ENCODE measurements at places on chromosomes 7 and 10.

DNA sequence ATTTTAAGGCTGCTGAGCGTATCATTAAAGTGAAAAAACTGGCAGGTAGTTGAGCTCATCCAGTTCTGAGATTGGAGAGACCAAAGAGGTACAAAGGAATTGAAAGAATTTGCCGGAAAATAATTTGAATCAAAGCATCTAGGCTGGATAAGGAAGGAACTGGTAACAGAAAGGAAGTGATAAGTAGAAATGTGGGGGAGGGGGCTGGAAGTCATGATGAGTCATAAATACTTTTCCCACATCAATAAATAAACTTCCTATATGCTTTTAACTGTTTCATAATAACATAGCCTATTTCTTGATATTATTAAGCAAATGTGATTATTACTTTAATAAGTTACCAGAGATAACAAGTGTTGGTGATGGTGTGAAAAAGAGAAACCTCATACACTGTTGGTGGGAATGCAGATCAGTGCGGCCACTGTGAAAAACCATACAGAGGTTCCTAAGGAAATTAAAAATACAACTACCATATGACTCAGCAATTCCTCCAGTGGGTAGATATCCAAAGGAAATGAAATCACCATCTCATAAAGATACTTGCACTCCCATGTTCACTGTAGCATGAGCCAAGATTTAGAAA lies 27.0 kb downstream of the ZNF438 start:
- peak; percentile 92 for DNase-seq

- DNase-seq: no peak
Measured at GRCh38 chr10:22005763-22006162, 2.2 kb upstream of the DNAJC1 start.

- DNase-seq: no peak
Measured at GRCh38 chr10:29199339-29199738, 89.5 kb upstream of the LYZL1 start.

- DNase-seq: no peak
Measured at GRCh38 chr10:118035354-118036005, 11.3 kb downstream of the RAB11FIP2 start.

GRCh38 chr10:114022766-114023597 lies 20.7 kb upstream of the ADRB1 start:
- no peak for DNase-seq

- no peak for DNase-seq
Measured at GRCh38 chr10:127997937-127998336, 91.0 kb downstream of the PTPRE start.

DNA sequence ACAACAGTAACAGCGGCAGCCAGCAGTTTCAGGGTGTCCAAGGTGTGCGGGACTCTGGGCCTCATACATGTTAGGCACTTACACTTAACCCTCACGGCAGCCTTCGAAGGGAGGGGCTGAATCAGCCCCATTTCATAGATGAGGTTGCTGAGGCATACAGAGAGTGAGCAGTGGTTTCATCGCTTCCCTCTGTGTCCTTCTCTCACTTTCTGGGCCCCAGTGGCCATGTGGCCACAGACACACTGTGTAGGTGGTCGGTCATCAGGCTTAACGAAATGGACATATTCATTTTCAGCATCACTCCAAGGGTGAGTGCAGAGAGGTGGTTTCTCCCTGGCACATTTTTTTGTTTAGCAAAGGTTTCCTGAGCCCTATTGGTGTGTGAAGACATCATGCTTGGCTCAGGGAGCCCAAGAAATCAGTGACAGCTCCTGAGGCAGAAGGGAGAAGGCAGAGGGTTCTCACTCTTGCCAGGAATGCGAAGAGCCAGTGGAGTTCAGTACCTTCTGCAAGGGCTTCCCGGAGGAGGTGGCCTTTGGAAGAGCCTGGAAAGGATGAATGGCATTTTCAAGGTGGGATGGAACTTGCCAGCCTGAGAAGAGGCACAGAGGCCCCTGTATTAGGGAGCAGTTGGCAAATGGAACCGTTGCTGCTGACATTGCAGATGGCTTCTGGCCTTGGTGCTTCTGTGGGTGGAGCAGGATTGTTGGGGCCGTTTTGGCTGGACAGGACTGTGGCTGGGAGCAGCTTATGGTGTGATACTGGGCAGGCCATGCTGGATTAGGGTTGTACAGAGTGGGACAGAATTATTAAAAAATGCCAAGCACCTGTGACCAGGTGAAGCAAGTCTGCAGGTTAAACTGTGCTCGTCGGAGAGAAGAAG lies 61.7 kb upstream of the PPIF start:
- DNase-seq: no peak

DNA sequence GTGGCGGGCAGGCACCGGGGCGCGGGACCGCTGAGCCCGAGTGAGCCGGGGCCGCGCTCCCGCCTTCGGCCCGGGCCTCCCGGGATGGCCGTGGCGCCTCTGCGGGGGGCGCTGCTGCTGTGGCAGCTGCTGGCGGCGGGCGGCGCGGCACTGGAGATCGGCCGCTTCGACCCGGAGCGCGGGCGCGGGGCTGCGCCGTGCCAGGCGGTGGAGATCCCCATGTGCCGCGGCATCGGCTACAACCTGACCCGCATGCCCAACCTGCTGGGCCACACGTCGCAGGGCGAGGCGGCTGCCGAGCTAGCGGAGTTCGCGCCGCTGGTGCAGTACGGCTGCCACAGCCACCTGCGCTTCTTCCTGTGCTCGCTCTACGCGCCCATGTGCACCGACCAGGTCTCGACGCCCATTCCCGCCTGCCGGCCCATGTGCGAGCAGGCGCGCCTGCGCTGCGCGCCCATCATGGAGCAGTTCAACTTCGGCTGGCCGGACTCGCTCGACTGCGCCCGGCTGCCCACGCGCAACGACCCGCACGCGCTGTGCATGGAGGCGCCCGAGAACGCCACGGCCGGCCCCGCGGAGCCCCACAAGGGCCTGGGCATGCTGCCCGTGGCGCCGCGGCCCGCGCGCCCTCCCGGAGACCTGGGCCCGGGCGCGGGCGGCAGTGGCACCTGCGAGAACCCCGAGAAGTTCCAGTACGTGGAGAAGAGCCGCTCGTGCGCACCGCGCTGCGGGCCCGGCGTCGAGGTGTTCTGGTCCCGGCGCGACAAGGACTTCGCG lies 534 bp downstream of the FZD9 start:
- no peak for DNase-seq

DNA sequence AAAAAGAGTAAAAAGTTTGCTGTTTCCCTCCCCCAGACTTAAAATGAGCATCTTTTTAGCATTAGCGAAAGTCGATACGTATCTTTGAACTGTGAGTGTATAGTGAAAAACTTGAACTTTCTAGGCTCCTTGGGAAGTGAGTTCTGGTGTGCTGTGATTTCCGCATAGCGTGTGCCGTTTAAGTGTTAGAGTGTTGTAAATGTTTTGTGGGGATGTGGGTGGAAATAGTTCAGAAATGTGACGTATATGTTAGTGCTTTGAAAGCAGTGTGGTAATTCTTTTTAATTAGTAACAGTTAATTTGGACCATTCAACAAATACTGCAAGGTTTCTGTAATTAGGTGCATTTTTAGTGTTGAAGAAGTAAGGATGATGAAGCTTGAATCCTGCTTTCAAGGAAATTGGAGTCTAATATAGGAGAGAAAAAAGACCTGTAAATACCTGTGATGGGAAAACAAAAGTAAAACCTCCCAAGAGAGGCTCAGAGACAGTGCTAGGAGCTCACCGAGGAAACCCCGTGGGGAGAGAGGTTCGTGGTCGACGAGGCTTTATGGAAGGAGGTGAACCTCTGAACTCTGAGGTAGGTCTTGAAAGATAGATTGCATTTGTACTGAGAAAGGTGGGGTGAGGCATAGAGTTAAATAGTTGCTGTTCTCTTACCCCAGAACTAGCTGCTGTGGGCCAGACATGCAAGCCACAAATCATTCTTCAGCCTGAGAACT lies 40.8 kb downstream of the RBM33 start:
- no peak for DNase-seq

- DNase-seq: no peak
Measured at GRCh38 chr10:88852327-88852726, 683 bp upstream of the ANKRD22 start.

DNA sequence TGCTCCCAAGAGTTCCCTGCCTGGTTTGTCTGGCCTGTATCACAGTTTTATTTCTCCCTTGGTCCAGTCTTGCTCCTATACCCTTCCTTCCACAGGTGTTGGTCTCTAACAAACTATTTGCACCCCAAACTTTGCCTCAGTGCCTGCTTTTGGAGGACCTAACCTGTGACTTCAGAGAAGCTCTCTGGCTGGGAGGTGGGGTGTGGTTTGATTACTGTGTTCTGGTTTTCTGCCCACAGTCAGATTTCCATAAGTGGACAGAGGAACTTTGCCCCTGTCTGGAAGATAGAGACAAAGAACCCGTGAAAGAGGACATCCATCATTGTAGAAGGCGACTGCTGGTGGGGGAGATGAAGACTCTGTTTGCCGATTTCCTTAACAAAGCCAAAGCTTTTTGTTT lies 55.8 kb upstream of the TRIL start:
- no peak for DNase-seq

GRCh38 chr7:100957832-100958421 lies 8.6 kb downstream of the MUC3A start:
- DNase-seq: no peak

- no peak for DNase-seq
Measured at GRCh38 chr7:155813546-155814315, 1.5 kb upstream of the SHH start.

DNA sequence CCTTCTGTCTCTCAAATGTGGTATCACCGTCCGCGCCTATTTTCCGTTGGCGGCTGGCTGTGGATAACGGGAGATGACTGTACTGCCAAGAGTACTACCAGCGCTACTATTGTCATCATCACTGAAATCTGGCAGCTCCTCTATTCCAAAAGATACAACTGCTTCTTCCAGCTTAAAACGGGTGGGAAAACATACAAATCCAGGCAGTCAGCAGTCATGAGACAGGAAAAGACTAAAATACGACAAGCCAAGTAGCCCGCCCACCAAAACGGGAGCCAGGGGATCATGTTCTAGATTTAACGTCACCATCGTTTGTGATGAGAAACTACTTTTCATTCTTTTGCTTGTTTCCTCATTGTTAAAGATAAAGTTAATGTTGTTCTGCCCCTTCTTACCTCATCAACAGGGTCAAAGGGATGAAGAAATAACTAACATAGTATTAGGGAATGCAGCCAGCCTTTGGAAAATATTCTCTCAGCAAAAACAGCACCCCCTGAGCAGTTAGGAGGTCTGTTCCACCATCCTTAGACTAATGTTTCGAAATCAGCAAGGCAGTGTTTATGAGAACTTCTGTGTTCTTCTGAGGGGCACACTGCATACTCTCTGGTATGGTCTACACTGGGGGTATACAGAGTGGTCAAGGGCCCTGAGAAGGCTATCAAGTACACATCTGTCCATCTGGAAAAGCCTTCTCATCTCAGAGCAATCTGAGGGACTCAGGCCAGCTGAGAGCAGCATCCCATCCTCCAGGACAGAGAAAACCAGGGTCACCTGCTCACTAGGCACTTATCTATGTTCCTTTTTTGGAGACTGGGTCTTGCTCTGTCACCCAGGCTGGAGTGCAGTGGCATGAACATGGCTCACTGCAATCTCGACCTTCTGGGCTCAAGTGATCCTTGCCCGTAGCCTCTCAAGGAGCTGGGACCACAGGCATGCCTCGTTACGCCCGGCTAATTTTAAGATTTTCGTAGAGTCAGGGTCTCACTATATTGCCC lies 47.5 kb downstream of the GNA12 start:
- peak; percentile 82 for DNase-seq

DNA sequence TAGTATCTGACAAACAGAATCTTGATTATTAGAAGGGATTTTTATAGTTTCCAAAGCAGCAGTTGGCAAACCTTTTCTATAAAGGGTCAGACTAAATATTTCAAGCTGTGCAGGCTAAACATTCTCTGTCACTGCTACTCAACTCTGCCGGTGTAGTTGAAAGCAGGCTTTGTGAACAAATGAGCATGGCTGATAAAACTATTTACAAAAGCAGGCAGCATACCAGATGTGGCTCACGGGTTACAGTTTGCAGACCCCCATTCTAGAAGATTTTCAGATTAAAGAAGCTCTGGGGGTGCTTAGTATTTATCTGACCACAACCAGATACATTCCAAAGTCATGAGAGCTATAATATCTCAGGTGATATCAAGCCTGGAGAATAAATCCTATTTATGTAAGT lies 1017.5 kb downstream of the SORCS1 start:
- DNase-seq: no peak

DNA sequence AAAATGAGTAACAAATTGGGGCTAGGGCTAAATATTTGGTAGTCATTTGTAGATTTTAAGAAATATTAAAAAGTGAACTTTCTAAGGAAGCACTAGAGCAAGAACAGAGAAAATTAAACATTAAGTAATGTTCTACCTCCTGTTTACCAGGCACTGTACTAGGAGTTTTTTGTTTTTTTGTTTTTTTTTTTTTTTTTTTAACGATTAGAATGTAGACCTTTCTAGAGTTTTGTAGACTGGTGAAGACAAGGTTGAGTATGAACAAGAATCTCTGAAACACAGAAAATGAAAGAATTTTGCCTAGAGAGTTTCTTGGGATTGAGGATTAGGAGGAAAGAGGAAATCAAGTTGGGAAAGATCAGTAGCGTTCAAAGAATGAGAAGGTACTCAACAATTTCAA lies 73.6 kb downstream of the SLC37A3 start:
- no peak for DNase-seq

GRCh38 chr7:88012086-88012485 lies 78.0 kb downstream of the ADAM22 start:
- DNase-seq: no peak

DNA sequence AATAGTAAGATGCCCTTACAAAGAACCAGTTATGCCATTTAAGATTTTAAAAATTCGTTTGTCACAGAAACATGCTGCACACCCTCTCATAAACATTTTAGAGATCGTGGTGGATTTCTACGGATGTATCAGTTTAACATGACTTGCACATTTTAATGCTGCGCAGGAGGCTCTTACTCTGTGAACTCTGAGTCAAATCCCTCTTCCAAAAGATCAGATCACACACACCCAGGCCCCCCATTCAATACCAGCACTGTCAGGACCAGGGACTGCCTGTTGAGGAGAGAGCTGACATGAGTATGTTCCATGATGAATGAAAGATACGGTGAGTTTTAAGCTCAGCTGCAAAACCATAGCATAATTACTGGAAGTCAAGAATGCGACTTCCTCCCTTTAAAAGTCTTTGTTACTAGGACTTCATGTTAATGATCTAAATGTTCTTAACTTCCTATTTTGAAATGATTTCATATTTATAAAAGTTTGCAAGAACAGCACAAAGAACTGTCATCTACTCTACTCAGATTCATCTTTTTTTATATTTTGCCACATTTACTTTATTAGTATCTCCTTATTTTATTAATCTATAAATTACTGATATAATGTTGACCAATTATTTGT lies 500.2 kb downstream of the GLRX3 start:
- no peak for DNase-seq

DNA sequence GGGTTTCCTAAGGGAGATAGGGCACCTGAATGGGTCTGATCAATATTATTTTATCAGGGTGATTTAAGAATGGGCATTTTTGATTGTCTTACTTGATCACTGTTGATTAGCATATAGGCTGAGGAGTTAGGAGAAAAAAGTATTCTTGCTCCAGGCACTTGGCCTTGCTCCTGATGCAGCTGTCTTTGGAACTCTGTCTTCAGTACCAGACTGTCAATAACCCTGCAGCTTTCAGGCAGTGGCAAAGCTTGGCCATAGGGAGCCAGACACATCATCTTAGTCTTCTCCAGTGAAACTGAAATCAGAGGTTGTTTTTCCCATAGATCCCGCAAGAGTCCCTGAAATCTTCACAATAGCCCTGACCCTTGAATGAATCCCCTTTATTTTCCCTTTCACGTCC lies 47.2 kb downstream of the EXOC4 start:
- no peak for DNase-seq

- no peak for DNase-seq
Measured at GRCh38 chr10:96667401-96667800, 52.9 kb downstream of the PIK3AP1 start.

Measured in HCEC 1CT (cell line).